ENCODE measurements at places on chromosomes 6 and 20. TPM values are rescaled to one million over a fixed set of nuclear protein-coding genes. Genes with fewer than 3 reads are reported as not detected.
A peak's percentile ranks its signal among the peaks of the same experiment; 100 is the strongest.

GRCh38 chr6:131001945-131002660 lies 60.9 kb downstream of the EPB41L2 start:
- no peak for DNase-seq

DNA sequence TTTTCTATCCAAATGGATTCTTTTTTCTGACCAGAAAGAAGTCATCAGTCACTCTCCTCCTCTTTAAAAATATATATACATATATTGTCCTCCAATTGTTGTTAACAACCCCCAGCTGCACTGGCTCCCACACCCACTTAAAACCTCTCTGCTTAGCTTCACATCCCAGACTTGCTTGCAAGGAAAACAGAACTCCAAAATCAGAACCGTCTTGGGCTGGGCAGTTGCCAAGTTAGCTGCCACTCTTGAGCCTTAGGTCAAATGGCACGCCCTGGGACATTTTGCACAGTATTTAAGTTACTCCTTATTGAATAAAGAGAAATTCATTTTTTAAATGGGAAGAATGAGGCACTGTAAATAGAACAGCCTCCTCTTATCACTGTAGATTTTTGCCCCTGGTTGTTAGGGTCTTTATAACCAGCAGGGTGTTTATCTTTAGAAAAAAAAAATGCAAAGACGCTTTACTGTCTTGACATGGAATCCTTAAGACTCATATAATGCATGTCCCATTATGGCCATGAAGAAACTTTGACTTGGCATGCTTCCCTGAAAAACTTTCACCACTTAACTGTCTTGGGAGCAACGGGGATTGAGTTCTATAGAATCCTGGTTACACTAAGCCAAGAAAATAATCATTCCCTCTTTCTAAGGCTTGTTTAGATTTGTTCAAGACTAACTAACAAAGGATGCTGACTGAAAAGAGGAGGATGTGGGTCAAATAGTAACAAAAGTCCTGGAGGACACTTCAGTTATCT lies 204.5 kb downstream of the ISM1 start:
- DNase-seq, result no peak

DNA sequence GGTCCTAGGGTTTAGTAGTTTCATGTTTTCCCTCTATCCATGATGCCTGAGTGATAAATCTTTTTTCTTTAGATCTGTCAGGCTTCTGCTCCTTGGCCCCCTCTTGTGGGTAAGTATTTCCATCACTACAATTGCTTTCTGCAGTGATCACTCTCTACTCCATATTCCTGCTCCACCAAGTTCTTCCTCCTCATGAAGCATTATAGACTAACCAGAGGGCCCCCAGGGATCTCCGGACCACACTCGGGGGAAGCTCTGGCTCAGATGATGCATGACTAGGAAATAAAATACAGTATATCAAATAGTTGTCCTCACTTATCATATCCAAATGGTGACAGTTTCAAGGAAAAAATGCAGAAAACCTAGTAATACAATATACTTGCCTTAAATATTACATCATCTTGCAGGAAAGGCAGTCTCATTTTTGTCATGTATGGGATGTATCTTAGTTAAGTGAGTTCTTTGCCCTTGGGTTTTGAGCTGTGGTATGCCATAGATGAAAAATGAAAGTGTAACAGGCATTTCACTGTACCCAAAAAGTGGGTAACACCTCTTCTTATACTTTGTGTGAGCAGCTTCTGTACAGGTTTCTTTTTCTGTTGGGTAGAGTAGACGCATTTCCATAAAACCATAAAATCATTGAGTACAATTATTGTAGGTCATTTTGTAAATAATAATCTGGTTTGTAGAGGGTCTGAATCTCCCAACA lies 200.9 kb upstream of the EYA4 start:
- peak; percentile 13 for DNase-seq

DNA sequence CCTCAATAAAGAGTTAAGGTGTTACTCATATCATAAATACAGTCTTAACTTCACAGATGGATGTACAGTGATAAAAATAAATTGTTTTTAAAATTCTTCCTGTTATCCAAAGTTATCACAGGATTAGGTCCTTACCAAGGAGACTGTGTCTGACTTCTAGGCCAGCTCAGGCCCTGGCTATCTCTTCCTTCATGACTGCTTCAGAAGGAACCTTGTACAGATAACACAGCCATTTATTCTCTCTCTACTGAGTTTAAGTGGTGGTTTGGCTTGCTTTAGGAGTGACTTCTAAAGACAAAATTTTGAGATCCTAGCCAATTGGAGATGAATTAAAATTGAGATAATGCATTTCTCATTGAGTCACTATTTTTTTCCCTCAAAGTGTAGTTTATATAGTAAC lies 40.8 kb upstream of the RNF182 start:
- no peak for DNase-seq

OVOL2 gene
- total RNA-seq, result not detected

All from fibroblast of villous mesenchyme (primary cell).